ENCODE measurements at places on chromosomes 12 and 14. TPM values are rescaled to one million over a fixed set of nuclear protein-coding genes. Genes with fewer than 3 reads are reported as not detected.

The SLC8A3 gene
- total RNA-seq = not detected

The CHFR gene
- 47.5 TPM for total RNA-seq

The NCAPD2 gene
- total RNA-seq = 20.1 TPM

The SPTB gene
- under 0.01 TPM for total RNA-seq

The KIF5A gene
- total RNA-seq = 2.4 TPM

The CLEC6A gene
- not detected for total RNA-seq

The KCNC2 gene
- total RNA-seq = not detected

The PUS7L gene
- 17.7 TPM for total RNA-seq

The RTL1 gene
- total RNA-seq = not detected

The KHNYN gene
- total RNA-seq = 101 TPM

The PLEK2 gene
- 93.2 TPM for total RNA-seq

The TC2N gene
- 32.0 TPM for total RNA-seq

The TAS2R30 gene
- total RNA-seq = 2.3 TPM

The ALX1 gene
- total RNA-seq = not detected
